Left hindlimb (tissue), 1 donor: ENCODE measurements at places on chromosomes 13 and 19.

- no peak for DNase-seq
Measured at GRCh38 chr13:27658546-27658945, 36.9 kb downstream of the POLR1D start.

DNA sequence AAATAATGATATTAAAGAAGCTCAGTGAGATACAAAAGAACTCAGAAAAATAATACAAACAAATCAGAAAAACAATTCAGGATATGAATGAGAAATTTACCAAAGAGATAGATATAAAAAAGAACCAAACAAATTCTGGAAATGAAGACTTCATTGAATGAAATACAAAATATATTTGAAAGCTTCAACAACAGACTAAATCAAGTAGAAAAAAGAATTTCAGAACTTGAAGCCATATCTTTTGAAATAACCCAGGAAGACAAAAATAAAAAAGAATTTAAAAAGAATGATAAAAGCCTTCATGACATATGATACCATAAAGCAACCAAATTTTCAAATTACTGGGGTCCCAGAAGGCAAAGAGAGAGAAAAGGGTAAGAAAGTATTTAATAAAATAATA is 9.6 kb downstream of the LEUTX start:
- DNase-seq: no peak

- DNase-seq: no peak
Measured at GRCh38 chr13:92894447-92894846, 332.2 kb upstream of the GPC6 start.

GRCh38 chr19:10687518-10688288 is 13.5 kb upstream of the QTRT1 start:
- no peak for DNase-seq

DNA sequence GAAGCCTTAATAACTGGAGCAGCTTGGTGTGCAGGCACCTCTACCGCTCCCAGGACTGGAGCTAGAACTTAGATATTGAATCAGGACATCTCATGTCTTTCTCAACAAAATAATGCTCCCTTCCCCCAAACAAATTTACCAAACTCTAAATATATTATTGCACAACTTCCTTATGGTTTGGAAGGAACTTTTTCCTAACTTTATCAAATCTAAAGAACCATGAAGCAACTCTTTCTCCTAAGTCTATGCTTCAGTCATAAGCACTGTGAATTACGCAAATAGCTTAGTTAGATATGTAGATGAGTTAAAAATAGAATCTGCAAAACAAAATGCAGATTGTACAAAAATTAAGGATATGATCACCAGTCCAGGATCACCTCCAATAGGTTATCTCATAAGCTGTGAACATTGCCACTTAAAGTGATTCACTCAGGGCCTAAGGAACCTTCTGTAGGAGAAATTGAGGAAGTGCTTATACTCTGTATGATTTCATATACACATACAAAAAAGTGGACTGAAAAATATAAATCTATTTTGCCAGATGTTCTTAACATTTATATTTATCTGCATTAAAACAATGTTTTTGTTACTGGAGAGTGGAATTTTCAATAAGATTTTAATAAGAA is 20.4 kb upstream of the MAB21L1 start:
- DNase-seq: no peak

- no peak for DNase-seq
Measured at GRCh38 chr19:33798681-33799111, 2.0 kb downstream of the KCTD15 start.

DNA sequence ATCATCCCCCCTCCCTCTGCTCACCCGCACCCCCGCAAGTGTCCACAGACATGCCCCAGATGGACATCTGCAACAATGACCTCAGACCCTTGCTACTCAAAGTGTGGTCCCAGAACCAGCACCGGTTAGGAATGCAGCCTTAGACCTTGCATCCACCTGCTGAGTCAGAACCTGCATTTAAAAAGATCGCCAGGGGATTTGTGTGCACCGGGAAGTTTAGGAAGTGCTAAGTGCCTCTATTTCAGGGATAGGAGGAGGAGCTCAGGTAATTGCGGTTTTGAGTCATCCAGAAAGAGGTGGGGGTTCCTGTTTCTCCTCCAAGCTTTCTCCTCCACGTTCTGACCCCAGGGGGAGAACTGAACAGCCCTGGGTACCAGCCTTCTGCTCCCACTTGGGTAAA is 46.2 kb downstream of the CACNA1A start:
- no peak for DNase-seq

GRCh38 chr19:40005691-40006272 is 8.9 kb downstream of the ZNF546 start:
- DNase-seq: no peak

DNA sequence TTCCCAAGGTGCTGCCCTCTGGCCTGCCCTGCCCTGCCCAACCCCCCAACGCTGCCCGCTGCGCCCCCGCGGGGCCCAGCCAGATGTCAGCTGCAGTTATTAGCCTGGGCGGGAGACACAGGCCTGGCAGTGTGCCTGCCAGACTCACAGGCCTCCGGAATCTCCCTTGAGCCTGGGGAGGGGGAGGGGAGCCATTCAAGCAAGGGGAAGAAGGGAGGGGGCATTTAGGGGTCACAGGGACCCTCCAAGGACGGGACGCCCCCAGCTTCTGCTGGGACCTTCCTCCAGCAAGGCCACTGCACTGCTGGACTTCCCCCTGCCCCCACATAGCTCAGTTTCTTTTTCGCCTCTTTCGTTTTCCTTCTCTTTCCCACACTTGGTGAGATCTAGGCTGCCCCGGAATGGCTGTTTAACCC is 2.6 kb upstream of the JUNB start:
- DNase-seq: peak; percentile 86

DNA sequence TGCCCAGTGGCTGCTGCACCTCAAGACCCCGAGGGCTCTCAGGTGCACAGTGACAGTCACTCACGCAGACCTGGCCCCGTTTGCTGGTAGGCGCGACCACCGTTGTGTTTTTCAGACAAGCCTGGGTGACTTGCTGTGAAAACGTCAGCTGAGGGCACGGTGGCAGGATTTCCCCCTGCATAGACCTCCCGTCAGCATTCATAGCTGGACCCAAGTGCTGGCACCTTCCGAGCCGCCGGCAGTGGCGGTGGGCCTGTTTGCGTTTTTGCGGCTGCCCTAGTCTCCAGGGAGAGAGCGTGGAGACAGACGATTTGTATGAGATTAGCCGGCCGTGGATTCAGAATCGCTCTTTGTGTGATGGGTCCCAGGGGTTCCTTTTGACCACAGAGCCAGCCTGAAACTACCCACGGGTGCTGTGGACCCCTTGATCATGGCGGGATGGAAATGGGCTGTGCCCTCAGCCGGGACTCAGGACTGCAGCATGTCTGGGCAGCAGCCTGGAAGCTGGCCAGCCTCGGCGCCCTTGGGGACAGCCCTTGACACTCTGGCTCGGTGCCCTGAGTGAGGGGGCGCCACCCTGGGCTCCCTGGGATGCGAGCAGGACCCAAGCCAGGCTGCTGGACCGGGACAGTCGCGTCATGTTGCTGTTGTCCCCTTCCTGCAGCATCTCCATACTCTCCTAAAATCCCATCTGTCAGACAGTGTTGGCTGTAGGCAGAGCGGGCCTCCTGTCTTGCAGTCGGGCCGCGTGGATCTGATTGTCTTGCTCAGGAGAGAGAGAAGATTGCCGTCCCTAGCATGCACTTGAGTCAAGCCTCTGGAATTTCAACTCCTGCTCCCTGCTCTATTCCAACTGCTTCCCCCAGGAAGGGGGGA is 8.6 kb downstream of the KDM4B start:
- DNase-seq: peak; percentile 33

GRCh38 chr19:14073925-14074838 is 1.6 kb downstream of the MISP3 start:
- DNase-seq: no peak

GRCh38 chr19:10858204-10858828 is 10.1 kb downstream of the C19orf38 start:
- DNase-seq: no peak

DNA sequence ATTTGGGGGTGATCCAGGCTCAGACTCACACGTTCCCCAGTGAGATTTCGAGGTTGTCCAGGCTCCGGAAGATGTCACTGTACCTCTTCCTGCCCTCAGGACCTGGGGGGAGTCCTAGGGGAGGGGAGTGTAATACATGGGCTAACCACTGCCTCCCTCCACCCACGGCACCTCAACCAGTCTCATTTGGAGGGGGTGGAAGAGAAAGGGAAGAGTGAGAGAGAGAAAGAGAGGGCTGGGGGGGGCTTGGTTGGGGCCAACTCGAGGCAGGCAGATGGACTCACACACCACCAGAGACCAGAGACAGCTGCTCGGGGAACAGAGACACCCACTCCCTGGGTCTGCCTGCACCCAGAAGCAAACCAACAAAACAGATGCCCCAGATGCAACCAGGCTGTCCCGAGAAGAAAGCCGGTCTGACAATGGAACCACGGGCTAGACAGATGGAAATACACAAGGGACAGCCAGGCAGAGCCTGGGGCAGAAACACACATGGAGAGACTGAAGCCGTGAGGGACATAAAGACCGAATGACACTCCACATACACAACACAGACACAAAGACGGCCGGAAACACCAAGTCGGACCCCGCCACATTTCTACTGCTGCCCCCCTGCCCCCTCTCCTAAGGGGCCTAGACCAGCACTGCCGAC is 825 bp downstream of the GMIP start:
- DNase-seq: no peak

- DNase-seq: peak; percentile 87
Measured at GRCh38 chr19:19461671-19462622, 53.4 kb downstream of the TSSK6 start.

- no peak for DNase-seq
Measured at GRCh38 chr13:46797501-46798237, 708 bp upstream of the ESD start.

DNA sequence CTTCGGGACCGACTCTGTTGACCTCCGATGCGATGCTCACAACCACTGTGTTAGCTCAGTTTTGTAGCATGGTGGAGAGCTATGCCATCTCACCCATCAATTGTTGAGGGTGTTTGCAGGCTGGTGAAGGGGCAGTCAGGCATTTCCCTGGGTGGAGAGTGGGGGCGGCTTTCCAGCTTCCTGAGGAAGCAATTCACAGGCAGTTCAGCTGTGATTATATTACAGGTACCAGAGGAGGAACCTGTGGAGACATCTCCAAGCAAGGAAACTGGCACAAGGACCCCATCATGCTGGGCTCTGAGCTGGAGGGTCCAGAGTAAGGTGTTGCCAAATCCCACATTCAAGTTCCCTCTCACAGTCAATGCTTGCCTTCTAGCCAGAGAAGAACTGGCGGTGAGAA is 166.0 kb upstream of the ZNF536 start:
- no peak for DNase-seq

GRCh38 chr13:40137400-40137799 is 481.9 kb downstream of the COG6 start:
- DNase-seq: no peak

DNA sequence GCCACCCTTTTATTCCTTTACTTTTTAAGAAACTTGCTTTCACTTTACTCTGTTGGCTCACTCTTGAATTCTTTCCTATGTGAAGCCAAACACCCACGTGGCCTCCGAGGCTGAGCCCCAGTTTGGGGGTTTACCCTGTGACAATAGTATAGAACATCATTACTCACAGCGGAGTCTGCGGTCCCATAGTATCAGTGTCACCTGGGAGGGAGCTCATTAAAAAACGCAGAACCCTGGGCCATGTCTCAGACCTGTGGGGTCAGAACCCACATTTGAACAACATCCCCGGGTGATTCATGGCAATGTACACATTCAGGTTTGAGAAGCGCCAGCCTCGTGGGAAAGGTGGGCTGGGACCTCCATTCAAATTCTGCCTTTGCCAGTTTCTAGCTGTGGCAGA is 36.0 kb upstream of the UBL3 start:
- DNase-seq: no peak

- peak; percentile 65 for DNase-seq
Measured at GRCh38 chr13:41668130-41668757, 210.9 kb downstream of the RGCC start.

DNA sequence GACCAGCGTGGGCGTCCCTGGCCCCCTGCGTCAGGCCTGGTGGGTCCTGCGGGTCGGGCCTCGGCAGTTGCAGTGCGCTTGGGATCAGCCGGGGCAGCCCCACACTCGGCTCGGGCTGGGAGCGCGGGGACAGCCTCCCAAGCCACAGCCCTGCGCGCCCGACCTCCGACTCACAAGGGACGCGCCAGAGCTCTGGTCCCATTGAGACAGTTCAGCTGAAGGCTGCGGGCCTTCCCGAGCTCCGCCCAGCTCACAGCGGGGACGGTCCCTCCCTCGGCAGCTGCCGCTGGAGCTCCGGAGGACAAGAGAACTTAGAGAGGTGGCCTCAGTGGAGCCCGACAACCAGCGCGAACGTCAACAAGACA is 45.7 kb upstream of the ZNF730 start:
- peak; percentile 53 for DNase-seq

DNA sequence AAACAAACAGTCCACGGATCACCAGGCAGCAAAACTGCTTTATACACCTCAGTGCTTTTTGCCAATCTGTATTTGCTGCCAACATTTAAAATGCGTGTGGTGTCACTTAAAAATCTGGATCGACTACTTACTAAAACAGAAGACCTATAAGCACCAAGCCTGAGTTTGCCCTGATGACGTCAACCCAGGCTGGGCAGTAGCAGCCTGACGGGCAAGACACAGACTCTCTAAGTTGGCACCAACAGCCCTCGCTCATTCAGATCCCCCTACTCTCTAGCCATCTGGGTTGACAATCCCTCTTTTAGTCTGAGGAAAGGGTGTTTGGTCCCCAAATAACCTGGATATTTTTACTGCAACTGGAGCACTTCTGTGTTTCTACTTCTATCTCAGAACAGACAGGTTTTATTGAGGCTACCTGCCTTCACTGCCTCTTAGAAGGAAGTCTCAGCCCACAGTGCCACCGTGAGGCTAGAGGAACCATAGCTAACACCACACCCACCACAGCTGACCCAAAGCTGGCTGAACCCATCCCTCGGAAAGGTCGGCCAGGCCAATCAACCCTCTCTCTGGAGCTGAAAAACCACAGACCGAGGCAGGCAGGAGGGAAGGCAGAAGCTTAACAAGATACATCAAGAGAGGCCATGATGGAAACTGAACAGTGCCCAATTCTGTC is 6.9 kb downstream of the SUGP2 start:
- DNase-seq: no peak

DNA sequence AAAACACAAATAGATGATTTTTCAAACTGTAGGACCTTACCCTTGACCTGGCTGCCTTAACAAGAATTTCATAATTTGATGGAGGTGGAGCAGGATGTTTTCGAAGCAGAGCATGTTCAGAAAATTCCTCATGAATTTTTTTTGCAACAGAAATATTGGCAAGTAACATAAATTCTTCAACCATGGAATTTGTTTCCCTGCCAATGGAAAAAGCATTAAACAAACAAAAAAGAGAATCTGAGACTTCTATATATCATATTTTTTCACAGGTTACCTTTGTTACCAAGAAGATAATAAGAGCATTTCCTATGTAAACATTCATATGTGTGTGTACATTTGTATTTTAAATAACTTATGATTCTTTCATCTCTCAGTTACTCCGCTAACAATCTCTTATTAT is 18.3 kb downstream of the DIS3 start:
- DNase-seq: no peak

GRCh38 chr13:111514610-111515306 is 194.3 kb downstream of the TEX29 start:
- DNase-seq: no peak

GRCh38 chr13:77703408-77703807 is 5.9 kb downstream of the SLAIN1 start:
- no peak for DNase-seq

- DNase-seq: no peak
Measured at GRCh38 chr13:39531646-39532045, 71.3 kb downstream of the LHFPL6 start.

GRCh38 chr19:5978606-5979552 is 939 bp upstream of the RANBP3 start:
- DNase-seq: no peak
